T-helper 9 cell (primary cell): ENCODE measurements at places on chromosomes 3 and 15.

DNA sequence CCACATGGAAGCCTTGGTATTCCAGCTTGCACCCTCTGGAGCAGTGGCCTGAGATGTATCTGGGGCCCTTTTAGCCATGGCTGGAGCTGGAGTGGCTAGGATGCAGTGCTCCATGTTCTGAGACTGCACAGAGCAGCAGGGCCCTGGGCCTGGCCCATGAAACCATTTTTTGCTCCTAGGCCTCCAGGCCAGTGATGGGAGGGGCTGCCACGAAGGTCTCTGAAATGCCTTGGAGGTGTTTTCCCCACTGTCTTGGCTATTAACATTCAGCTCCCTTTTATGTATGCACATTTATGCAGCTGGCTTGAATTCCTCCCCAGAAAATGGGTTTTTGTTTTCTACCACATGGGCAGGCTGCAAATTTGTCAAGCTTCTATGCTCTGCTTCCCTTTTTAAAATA, 43.0 kb upstream of the MYRIP start:
- DNase-seq = no peak

- no peak for DNase-seq
These were observed 60.0 kb upstream of the SEC13 start for GRCh38 chr3:10380906-10381305.

- no peak for DNase-seq
These were observed 149.7 kb upstream of the SPRED1 start for GRCh38 chr15:38102972-38103371.

DNA sequence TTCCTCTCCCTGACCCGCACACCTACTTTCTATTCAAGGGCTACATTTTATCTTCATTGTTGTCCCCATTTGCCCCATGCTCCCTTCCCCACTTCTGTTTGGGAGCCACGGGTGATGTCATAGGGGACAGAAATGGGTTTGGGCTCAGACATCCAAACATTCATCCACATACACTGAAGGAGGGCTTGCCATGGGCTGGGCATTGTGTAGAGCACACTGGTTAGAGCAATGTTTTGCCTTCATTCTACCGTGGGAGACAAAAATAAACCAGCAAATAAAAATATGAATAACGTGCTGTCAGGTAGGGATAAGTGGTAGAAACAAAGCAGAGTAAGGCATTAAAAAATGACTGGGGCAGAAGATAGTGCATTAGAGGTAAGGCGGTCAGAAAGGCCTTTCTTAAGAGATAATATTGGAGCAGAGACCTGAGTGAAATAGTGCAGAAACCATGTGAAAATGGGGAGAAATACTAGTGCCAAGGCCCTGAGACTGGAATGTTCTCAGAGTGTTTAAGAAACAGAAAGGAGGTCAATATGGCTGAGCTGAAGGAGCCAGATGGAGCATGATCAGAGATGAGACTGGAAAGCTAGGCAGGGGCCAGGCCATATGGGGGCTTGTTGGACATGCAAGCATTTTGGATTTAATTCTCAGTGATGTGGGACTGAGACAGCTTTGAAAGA, 40.9 kb upstream of the CLSTN2 start:
- no peak for DNase-seq

- no peak for DNase-seq
These were observed 20.0 kb downstream of the PRKCD start for GRCh38 chr3:53181024-53181371.
